AML-193 (cell line): ENCODE measurements at places on chromosomes 13 and 19.

- no peak for DNase-seq
These were observed 71.6 kb downstream of the LATS2 start for GRCh38 chr13:20989656-20990321.

GRCh38 chr13:51245583-51245982 lies 23.4 kb downstream of the FAM124A start:
- no peak for DNase-seq

DNA sequence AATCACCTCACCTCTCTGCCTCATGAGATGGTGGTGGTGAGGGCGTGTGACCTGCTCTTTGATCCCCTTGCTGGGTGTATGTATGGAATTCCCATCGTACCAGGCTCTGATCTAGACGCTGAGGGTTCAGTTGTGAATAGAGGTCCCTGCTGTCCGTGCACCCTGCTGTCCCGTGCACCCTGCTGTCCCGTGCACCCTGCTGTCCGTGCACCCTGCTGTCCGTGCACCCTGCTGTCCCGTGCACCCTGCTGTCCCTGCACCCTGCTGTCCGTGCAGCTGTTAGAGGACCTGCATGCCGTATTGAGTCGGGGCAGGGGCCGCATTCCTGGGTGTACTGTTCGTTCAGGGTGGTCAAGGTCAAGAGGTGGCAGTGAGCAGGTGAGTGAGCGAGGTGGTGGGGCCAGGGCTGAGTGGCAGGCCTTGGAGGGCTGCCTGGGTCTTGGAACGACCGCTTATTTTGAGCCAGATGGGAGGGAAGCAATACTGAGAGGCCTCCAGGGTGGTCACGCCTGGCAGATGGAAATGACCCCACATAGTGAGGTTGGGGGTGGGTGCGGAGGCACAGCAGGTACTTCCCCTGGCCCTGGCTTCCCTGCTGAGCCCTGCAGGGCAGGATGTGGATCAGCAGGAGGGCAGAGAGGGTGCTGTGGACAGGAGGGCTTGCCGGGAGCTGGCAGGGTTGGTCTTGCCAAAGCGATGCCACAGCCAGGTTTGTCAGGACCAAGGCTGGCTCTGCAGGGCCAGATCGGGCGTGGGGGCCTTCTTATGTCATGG lies 4.6 kb upstream of the EPN1 start:
- no peak for DNase-seq

- no peak for DNase-seq
These were observed 24.5 kb downstream of the RASL11A start for GRCh38 chr13:27295096-27295495.

DNA sequence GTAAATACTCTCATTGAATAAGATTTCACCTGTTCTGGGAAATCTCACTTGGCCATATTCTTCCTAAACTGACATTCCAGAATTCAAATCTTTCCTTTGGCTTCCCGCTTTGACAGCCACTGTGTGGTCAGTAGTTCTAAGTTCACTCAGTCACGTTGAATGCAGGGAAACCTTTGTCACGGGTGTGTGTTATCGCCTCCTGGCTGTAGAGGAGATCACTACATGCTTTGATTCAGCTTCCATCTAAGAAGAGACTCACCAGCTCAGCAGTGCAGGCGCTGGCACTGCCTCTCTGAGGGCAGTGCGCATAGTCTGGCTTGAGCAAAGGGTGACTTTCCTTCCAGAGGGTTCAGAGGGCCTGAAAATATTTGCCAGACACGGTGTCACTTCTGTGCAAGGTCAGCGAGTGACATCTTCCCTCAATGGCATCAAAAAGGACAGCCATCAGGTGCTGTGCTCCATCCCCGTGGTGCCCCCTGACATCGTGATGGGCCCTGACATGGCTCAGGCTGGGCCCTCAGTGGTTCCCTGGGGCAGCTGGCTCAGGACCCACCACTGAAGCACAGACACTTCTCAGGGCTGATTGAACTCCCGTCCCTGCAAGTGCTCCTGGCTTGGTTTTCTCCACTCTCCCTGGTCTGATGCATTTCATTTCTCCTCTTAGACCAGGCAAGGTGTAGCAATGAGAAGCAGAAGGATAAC lies 635.4 kb upstream of the ARGLU1 start:
- DNase-seq, result peak; percentile 10

DNA sequence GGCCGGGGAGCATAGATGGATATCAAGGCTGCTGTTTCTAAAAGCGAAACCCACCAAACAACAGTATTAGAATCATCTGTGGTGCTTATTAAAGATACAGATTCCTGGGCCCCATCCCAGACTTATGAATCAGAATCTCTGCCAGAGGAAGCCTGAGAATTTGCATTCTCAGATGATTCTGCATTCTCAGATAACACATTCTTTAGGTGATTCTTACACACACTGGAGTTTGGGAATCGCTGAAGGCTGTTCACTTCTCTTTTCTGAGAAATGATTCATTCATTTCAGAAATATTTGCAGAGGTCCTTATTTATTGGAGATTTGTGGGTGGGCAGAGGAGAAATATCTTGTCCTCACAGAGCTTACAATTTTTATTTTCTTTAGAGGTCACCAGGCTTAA lies 24.4 kb downstream of the ALOX5AP start:
- DNase-seq, result no peak

DNA sequence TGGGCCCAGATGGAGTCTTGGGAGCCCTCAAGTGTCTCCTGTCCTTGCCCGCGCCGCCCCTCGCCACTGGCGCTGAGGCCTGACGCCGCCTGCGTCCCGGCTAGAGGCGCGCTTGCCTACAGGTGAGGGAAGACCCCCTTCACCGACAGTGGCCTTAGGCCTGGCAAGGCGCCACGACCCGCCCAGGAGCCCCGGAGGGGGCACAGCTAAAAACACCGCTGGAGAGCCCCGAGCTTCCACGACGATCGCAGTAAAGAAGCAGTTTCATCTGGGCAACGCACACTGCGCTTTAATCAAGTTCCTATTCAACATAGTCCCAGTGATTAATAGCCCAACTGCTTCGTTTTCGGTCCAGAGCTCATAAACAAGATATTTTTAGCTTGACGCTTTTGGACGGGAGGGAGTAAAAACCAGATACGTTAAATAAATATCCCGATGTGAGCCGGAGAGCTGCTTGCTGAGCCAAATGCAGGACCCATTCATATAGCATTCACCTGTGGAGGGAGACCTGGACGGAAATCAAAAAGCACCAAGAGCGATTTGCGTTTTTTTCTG lies 1.5 kb upstream of the CEBPA start:
- DNase-seq, result no peak

DNA sequence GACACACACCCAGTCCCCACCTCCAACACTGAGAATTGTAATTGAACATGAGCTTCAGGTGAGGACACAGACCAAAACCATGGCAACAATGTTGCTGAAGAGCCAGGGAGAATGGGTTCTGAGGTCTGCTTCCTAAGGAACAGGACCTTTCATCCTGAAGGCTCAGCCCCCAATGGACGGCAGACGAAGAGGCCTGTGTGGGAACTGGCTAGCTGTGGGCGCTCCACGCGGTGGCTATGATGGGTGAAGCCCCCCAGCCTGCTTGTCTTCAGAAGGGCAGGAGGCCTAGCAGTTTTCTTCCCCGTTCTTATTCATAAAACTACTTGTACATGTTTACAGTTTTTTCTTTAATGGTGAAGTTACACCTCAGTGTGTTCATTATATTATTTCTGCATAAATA lies 136.1 kb upstream of the SPACA7 start:
- no peak for DNase-seq

- no peak for DNase-seq
These were observed 34.4 kb downstream of the DCLK1 start for GRCh38 chr13:36096461-36097416.

DNA sequence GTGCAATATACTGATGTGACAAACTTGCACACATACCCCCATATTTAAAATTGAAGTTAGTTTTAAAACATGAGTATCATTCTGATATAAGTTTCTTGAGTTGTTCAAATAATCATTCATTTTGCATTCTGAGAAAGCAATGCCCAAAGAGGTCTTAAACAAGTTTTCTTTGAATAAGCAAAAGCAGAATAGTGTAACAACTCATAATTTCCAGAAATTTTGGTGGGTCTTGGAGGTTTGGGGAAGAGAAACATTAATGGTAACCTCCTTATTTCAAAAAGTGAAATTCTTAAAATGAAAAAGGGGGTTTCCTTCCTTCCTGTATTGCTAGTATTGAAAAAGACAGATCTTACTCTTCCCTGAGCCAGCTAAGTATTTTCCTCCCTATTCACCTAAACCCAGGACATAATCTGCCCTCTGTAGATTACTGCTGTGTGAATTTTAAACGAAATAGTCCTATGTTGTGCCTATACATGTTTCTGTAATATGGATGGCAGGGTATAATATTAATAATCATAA lies 30.4 kb downstream of the SLC25A15 start:
- DNase-seq, result no peak

- DNase-seq, result peak; percentile 83
These were observed 42.8 kb upstream of the CLDN10 start for GRCh38 chr13:95509521-95510310.
